ENCODE measurements at places on chromosomes 3 and 15.
A peak's percentile ranks its signal among the peaks of the same experiment; 100 is the strongest.

DNA sequence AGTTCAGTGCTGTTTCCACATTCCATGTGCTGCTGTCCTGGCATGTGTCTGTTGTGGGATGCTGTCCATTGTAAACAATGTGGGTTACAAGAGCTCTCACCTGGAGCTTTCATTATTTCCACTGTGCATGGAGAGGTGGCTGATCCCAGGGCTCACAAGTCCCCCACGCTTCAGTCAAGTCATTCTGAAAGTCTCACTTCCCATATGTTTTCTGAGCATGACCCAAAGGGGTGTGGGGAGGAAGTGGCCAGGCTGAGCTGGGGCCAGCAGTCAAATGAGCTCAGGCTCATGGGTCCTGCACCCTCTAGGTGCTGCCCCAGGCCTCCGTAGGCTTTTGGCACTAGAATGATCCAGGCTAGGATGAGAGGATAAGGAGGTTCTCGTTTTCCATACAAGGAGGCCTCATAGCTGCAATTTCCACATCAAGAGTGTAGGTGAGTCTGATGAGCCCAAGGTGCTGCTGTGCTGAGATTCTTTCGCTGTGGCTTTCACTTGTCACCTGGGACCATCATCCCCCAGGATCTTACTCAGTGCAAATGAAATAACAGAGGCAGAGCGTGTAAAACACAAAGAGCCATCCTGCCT, 22.0 kb downstream of the STARD5 start:
- no peak for DNase-seq

DNA sequence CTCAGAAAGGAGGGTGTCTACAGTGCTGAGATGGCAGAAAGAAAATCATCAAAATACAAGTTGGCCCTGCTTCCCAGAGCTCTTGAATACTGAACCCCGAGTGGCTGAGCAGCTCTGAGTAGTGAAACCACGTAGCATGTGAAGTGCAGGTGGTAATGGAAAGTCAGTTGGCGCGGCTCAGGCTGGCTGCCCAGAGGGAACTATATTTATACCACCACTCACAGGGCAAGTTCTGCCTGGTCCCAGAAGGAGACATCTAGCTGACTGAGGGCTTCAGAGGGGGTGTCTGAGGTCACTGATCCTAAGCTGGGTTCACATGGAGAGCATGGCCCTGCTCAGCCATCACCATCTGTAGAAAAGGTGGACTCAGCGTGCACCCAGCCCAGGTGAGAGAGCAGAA, 129.6 kb upstream of the AGBL1 start:
- no peak for DNase-seq

DNA sequence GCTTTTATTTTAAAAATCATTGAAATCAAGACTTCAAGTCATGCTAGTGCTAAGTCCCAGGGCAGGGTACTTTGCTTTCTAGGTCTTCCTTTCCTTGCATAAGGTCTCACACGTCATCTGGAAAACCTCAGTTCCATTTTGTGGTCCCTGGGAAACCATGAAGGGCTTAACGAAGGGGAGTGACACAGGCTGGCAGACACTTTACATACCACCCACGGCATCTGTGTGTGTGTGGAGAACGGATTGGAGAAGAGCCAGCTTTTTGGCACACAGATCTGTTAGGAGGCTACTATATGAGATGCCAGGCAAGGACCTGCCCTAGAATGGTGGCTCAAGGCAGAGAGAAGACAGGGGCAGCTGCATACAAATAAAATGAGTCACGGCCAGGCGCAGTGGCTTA, 107.5 kb upstream of the NSMCE3 start:
- no peak for DNase-seq

GRCh38 chr3:5784690-5785089, 597.2 kb downstream of the EDEM1 start:
- no peak for DNase-seq

DNA sequence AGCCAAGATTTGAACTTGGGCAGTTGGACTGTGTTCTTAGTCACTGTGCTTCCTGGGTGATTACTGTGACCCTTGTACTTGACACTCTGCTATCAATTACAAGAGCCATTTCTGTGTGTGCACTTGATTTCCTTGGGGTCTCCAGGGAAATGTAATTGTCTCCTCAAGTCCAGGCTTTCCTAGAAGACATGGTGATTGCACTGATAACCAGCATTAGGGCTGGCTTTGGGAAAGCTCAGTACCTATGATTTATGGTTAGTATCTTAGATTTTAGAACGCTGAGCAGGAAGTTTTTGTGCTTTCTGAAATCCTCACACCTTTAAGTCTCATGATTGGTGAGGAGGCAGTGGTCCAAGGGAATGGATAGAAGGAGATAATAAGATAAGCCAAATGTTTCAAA, 1.6 kb upstream of the CLDN11 start:
- no peak for DNase-seq

DNA sequence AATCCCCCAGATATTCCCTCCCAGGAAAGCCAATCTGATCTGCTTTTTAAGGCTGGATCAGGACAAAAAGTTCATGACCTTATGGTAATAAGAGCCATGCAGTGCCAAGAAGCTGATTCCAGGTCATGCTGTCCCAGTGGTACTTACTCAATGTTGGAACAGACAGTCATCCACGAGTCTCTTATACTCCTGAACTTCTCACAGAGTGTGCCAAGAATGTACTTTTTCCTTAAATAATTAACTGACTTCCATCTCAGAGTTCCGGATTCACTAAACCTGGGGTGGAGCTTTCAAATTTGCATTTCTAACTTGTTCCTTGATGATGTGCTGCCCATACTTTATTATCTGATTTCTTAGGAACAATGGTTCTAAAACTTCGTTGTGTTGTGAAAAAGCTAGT, 3.4 kb upstream of the P3H2 start:
- no peak for DNase-seq

GRCh38 chr3:52291508-52292181, 4.0 kb downstream of the GLYCTK start:
- peak; percentile 22 for DNase-seq

DNA sequence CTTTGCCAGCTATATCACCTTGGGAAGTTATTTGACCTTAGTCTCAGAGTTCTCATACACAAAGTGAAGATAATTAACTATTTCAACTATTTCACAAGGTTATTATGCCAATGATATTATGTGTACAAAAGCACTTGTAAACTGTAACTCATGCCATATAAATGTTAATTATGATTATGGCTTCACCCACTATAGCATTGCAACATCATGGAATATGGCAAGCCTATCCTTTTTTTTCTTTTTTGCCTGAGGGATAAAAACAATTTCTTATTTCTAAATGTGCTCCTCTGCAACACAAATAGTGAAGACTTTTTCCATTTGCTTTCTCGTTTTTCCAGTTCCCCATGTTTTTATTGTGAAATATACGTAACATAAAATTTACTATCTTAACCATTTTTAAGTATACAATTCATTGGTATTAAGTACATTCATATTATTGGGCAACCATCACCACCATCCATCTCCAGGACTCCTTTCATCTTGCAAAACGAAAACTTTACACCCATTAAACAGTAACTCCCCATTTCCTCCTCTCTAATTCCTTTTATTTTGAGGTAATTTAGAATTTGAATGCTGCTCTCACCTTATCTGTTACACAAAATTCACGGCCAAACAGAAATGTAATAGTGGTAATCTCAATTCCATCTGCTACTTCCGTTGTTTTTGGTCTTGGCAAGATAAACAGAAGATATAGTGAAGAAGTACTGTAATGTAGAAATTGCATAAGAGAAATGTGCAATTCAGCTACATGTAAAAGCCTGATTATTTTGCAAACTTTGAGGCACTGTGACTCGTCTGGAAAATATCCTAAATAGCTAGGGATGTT, 46.3 kb downstream of the NANOGP8 start:
- no peak for DNase-seq
